ENCODE measurements at places on chromosomes 12 and 14. TPM values are rescaled to one million over a fixed set of nuclear protein-coding genes. Genes with fewer than 3 reads are reported as not detected.

The SLC24A4 gene
- total RNA-seq, result not detected

The NPAS3 gene
- total RNA-seq, result not detected

The HPD gene
- not detected for total RNA-seq

The P2RX2 gene
- not detected for total RNA-seq

The LYZ gene
- total RNA-seq, result not detected

The DDX47 gene
- total RNA-seq, result 91.9 TPM

The KRT7 gene
- total RNA-seq, result 3.4 TPM

The CPNE6 gene
- not detected for total RNA-seq

The SERPINA9 gene
- total RNA-seq, result not detected

The NEMP1 gene
- total RNA-seq, result 79.0 TPM

The TAS2R42 gene
- total RNA-seq, result not detected

- no peak for DNase-seq
- peaks cover 45% of the 10 kb centered on the region for H3K4me1 ChIP-seq
- no peaks in the 10 kb centered on the region for H3K27me3 ChIP-seq
- H3K4me3 ChIP-seq, result peak overlapping the region; percentile 93
Measured at GRCh38 chr12:75390156-75390898, 562 bp upstream of the GLIPR1L2 start.

DNA sequence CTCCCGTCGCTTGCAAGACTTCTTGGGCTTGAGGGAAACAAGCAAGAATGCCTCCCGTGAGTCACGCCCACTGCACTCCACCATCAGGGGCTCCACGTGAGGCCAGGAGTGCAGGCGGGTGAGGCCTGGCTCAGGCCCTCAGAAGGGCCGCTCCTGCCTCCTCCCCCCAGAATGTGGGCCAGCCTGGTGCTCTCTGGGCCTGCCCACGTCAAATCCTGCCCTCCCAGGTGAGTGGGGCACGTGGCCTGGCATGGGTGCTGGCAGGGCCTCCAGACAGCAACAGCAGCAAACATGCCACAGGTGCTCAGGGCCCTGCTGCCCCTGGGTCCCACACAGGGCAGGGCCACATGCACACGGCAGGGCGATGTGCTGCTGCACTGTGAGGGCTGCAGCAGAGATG is 30.6 kb upstream of the BTBD6 start:
- no peak overlapping the region for H3K4me3 ChIP-seq
- no peak for DNase-seq

DNA sequence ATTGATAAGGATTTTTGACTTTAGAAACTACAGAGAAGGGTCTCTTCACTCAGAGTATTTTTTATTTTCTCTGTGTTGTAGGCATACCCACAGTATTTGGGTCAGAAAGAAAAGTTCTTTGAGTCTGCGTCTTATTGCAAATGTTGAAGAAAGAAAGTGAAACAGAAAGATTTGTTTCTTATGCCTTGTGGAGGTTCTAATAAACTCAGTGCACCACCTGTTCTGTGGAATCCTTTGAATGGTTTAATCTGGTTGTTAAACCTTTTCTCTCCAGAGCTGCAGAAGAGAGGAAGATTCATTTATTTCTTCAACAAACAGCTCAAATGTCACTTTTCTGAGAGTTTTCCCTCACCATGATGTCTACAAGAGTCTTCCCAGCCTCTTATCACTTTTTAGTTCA is 146.6 kb upstream of the PLEKHG7 start:
- H3K36me3 ChIP-seq, result peaks cover 15% of the 10 kb centered on the region
- H3K27me3 ChIP-seq, result no peaks in the 10 kb centered on the region
- peaks cover 38% of the 10 kb centered on the region for H3K4me1 ChIP-seq
- DNase-seq, result no peak
- H3K27ac ChIP-seq, result no peak overlapping the region

GRCh38 chr12:132601171-132601883 is 9.1 kb downstream of the LRCOL1 start:
- peaks cover 46% of the 10 kb centered on the region for H3K27me3 ChIP-seq
- peaks cover 15% of the 10 kb centered on the region for H3K4me1 ChIP-seq
- no peaks in the 10 kb centered on the region for H3K36me3 ChIP-seq
- DNase-seq, result no peak
- no peak overlapping the region for H3K27ac ChIP-seq

GRCh38 chr12:100953677-100954076 is 159.1 kb downstream of the ANO4 start:
- H3K27ac ChIP-seq, result no peak overlapping the region
- H3K4me1 ChIP-seq, result no peaks in the 10 kb centered on the region
- H3K27me3 ChIP-seq, result no peaks in the 10 kb centered on the region
- no peak overlapping the region for H3K4me3 ChIP-seq
- H3K36me3 ChIP-seq, result no peaks in the 10 kb centered on the region

- no peak overlapping the region for H3K4me3 ChIP-seq
- no peaks in the 10 kb centered on the region for H3K27me3 ChIP-seq
- peak; percentile 45 for DNase-seq
Measured at GRCh38 chr14:83463500-83464098, 1929.9 kb upstream of the SEL1L start.

DNA sequence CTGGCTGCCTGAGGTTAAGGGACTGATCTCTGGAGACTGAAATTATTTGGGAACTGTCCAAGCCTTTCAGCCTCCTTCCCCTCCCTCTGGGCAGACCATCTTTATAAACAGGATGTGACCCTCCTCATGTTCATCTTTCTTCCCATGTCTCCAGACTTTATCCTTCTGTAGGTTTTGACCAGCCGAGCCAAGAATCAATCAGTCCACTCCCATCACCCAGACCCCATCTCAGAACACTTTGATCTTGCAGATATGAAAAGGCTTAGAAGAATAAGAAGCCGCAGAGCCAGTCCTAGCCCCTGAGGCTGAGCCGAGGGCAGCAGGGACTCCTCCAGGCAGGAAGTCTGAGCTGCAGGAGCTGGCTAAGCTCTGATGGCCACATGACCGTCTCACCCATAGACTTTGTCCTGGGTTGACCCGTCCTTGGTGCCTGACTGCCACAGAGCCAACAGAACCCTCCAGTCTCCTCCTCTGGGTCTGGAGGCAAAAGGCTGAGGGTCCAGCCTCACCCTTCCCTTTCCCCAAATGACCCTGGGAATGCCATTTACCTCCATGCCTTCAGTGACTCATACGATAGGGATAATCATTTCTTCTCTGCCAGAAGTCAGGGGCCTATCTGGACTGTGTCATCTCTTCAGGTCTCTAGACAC is 1.6 kb downstream of the KRT71 start:
- H3K27ac ChIP-seq, result no peak overlapping the region
- H3K4me3 ChIP-seq, result no peak overlapping the region
- peaks cover 2% of the 10 kb centered on the region for H3K27me3 ChIP-seq
- no peak for DNase-seq
- no peaks in the 10 kb centered on the region for H3K4me1 ChIP-seq

GRCh38 chr12:1115484-1116231 is 124.6 kb downstream of the ERC1 start:
- no peak for DNase-seq
- no peak overlapping the region for H3K4me3 ChIP-seq
- H3K36me3 ChIP-seq, result no peaks in the 10 kb centered on the region
- H3K27me3 ChIP-seq, result no peaks in the 10 kb centered on the region
- H3K27ac ChIP-seq, result peak overlapping the region; percentile 44

- no peak overlapping the region for H3K4me3 ChIP-seq
- no peak for DNase-seq
- no peak overlapping the region for H3K27ac ChIP-seq
- H3K27me3 ChIP-seq, result peaks cover 2% of the 10 kb centered on the region
- no peaks in the 10 kb centered on the region for H3K4me1 ChIP-seq
Measured at GRCh38 chr12:126051611-126052107, 986.4 kb downstream of the AACS start.

- no peaks in the 10 kb centered on the region for H3K27me3 ChIP-seq
- no peak for DNase-seq
- no peaks in the 10 kb centered on the region for H3K4me1 ChIP-seq
- H3K36me3 ChIP-seq, result no peaks in the 10 kb centered on the region
Measured at GRCh38 chr12:84276215-84276614, 636.4 kb downstream of the SLC6A15 start.

DNA sequence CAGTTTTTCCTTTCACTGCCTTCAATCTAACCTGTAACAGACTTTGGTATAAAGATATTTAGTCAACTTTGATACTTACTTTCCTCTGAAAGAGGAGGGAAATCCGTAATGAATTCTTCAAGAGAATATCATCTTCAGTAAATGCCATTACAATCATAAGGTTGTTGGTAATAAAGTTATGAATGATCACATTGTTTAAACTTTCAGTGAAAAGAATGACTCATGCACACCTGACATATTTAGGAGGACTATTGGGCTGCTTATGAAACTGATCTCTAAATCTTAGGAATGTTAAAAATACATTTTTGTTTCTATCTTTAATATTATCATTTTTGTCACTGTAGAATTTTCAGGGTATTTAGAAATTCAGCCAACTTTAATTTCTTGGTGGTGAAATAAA is 474.7 kb downstream of the SLC16A7 start:
- H3K4me3 ChIP-seq, result no peak overlapping the region
- DNase-seq, result no peak
- no peaks in the 10 kb centered on the region for H3K4me1 ChIP-seq
- H3K36me3 ChIP-seq, result no peaks in the 10 kb centered on the region
- no peaks in the 10 kb centered on the region for H3K27me3 ChIP-seq

- no peak for DNase-seq
- H3K4me3 ChIP-seq, result no peak overlapping the region
- peaks cover 19% of the 10 kb centered on the region for H3K36me3 ChIP-seq
Measured at GRCh38 chr14:55348766-55349453, 62.7 kb downstream of the ATG14 start.

DNA sequence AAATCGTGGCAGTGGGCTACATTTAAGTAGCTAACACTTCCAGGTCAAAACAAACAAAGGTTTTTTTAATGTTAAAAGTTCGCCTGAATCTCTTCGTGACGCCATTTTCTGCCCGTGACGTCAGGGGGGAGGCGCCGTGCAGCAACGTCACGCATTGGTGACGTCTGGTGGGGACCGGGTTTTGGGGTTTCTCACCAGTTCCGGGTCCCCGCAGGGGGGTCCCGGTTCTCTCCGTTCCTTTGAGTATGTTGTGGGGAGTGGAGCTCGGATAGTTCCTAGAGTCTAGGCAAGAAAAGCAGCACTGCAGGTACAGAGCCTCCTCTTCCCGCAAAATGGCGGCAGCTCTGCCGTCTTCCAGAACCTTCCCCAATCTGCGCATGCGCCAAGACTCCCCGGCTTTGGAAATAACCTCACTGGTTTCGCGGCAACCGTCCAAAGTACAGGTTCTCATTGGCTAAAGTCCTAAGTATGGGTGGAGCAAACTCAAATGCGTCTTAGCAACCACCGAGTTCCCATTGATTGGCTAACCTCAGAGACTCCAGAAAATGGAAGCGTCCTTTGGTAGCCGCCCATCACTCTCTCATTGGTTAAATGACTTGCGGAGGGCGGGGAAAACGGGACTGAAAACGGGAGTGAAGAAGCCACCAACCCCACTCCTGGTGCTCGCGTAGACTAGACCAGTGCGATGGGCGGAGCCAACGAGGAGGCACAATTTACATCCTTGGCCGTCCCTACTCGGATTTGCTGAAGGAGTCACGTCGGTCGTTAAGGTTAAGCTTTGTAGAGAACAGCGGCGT is at the start of gene RBM23:
Gene RBM23, minus strand, starts transcription at position 346 of the 797 bp plus-strand sequence.
- peak within 1 kb of the TSS; percentile 92 for H3K4me3 ChIP-seq
- peak; percentile 100 for DNase-seq
- H3K36me3 ChIP-seq, result peaks cover 64% of the 10 kb centered on the region

DNA sequence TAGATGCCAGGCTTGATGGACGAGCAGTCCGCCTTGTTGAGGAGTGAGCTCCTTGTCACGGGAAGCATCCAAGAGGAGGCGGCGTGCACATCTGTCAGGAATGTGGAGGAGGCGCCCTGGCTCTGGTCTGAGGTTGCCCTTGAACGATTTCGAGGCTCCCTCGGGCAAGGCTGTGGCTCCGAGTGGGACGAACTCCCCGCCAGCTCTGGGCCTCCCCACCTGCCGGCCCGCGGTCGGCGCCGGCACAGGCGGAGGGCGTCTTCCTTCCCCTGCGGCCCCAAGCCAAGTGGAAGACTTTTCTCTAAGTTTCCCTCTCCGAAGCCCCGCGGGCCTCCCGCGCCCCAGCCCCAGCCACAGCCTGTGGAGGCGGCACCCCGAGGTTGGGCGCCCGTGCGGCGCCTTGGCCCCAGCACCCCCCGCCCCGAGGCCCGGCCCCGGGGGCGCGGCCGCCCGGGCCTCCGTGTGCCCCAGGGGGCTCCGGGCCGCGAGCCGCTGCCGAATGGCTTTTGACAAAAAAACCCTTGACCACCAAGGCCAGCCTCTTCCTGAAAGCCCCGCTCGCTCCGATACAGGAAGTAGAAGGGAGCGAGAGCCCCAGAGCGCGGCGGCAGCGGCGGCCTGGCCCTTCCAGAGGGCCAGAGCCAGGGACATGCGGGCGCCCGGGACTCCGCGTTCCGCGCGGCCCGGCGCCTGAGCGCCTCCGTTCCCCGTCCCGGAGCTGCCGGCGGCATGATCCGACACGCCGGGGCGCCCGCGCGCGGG is at the start of gene RIN3:
Gene RIN3, plus strand, starts transcription at position 578 of the 762 bp plus-strand sequence. Its CDS starts 152 bp downstream, at position 730.
- peak within 1 kb of the TSS; percentile 42 for H3K27ac ChIP-seq
- peaks cover 2% of the 10 kb centered on the region for H3K27me3 ChIP-seq
- peak within 1 kb of the TSS; percentile 66 for H3K4me3 ChIP-seq
- peak; percentile 63 for DNase-seq
- H3K4me1 ChIP-seq, result peaks cover 27% of the 10 kb centered on the region

DNA sequence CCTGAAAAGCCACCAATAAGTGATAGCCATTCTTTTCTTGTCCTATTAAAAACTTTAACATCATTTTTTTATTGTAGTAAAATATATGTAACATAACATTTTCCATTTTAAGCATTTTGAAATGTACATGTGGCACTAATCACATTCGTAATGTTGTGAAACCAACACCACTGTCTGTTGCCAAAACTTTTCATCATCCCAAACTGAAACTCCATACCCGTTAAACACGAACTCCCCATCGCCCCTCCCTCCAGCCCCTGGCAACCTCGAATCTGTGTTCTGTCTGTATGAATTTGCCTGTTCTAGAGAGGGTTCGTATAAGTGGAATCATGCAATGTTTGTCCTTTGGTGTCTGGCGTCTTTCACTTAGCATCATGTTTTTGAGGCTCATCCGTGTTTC is 75.9 kb downstream of the CCDC92 start:
- peaks cover 5% of the 10 kb centered on the region for H3K4me1 ChIP-seq
- H3K4me3 ChIP-seq, result no peak overlapping the region
- H3K36me3 ChIP-seq, result no peaks in the 10 kb centered on the region
- H3K27ac ChIP-seq, result no peak overlapping the region

GRCh38 chr12:131027876-131028586 is 74.3 kb downstream of the ADGRD1 start:
- no peak overlapping the region for H3K4me3 ChIP-seq
- H3K36me3 ChIP-seq, result no peaks in the 10 kb centered on the region
- no peaks in the 10 kb centered on the region for H3K27me3 ChIP-seq
- no peak for DNase-seq
- H3K27ac ChIP-seq, result no peak overlapping the region
